ENCODE measurements at places on chromosomes 7 and 10.

DNA sequence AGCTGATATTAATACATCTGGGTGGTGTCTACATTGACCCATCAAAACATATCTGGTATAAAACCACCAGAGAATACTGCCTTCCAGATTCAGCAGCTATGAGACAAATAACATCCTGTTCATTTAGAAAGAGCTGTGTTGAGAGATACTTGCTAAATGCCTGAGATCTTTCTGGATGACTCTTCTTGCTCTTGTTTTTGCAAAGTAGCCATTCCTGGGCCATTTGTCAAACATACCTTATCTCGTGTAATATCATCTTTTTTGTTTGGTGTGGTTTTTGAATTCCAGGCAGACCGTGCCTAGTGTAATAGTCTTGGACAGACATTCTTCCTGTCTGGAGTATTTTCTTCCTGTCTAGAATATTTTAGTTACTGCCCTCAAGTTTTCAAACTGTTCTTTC, 74.7 kb upstream of the PRR15 start:
- DNase-seq: no peak

DNA sequence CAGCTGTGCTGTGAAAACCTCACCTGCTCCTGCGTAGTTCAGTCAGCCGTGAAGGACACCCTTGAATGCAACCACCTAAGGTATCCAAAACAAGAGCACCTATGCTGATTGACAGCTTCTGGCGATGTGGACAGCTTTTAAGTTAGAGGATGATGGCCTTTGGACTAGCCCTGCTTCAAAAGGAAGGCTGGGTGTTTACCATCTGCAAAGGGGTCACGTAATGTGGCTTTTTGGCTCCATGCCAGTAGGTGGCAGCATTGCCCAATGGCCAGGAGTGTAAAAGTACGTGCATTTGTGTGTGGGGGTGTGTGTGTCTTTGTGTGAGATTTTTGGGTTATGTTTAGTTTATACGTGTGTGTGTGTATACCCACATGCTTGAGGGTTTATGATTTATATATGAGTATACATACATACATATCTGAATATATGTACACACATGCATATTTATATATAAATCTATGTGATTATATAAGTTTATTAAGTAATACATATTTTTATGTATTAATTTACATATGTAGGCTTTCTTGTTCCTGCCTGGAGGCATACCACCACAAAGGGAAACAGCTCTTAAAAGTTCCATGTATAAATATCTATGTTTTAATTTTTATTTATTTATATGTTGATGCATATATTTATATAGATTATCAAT, 236.3 kb upstream of the ANKRD30A start:
- peak; percentile 40 for DNase-seq

DNA sequence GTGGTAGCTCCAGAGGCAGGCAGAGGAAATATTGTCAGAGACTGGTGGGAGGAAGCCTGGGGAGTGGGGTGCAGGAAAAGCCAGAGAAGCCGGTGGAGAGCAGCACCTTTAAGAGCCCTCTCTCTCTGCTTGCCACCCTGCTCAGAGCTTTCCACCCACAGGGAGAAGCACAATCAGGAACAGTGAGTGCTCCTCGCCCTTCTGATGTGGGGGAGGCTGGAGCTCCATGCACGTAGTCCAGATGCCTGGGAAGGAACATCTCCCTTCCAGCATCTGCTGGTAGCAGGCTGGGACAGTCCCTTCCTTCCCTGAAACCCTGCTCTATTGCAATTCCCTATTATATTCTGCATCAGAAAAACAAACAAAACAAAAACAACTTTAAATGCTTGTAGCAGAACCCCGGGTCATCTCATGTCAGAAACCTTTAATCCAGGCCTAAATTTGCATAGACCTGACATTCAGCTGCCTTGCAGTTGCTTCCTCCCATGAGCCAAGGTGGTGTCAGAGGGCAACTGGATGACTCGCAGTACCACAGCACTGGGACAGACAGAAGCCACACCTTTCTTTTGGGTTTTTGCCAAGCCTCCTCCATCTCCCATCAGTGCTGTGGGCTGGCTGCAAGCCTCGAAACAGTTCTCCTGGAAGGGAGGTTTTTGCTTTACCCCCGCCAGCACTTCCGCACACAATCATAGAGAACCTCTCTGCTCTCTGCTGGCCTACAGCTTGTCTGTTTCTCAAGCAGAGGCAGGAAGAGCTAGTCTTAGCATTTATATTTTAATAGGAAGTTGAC, 13.1 kb downstream of the AVPI1 start:
- peak; percentile 58 for DNase-seq

GRCh38 chr7:97844036-97844435, 28.2 kb downstream of the ASNS start:
- DNase-seq: no peak

- no peak for DNase-seq
Measured at GRCh38 chr10:50033481-50033880, 34.3 kb upstream of the WASHC2A start.

GRCh38 chr10:31958856-31959255, 30.2 kb upstream of the ARHGAP12 start:
- DNase-seq: no peak

GRCh38 chr7:38463277-38464225, 167.6 kb downstream of the AMPH start:
- DNase-seq: peak; percentile 35

DNA sequence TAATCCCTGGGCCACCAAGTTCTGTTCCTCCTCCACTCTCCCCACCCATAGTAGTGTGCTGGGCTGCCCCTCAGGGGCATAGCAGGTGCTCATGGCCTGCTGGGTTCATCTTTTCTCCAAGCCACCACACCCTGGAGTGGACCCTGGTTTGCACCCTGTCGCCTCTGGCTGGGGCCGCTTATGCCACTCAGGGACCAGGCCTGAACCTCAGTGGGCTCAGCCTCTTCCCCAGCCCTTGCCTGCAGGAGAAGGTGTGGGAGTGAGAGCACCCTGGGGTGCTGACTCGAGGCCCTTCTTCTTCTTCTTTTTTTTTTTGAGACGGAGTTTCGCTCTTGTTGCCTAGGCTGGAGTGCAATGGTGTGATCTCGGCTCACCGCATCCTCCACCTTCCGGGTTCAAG, 10.2 kb downstream of the CLIP2 start:
- DNase-seq: no peak

DNA sequence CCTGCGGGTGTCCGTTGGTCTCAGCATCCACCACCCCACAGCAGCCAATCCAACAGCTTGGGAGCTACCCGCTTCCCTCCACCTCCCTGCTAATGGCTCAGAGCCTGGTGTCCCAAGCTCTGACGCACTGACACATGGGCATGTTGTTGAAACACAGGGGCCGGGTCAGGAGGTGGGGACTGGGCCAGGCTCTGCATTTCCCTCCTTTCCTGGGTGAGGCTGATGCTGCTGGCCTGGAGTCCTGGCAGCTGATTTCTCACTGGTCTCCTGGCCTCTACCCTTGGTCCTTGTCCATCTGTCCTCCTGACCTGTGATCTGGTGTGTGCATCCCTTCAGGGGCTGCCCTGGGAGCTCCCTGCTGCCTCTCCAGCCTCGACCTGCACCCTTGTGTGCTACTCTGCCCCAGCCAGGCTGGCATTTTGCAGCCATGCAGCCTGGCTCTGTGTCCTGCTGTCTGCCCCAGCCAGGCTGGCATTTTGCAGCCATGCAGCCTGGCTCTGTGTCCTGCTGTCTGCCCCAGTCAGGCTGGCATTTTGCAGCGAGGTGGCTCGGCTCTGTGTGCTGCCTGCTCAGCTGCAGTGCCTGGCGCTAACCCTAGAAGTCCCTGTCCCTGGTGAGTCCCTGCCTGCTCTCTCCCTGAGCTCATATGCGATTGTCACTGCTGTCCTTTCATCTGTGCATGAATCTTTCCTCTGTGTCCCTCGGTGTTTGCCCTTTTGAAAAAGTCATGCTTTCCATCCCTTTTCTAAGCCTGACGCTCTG, 14.0 kb downstream of the AMZ1 start:
- no peak for DNase-seq

- no peak for DNase-seq
Measured at GRCh38 chr7:43873300-43873699, 4.0 kb upstream of the MRPS24 start.

DNA sequence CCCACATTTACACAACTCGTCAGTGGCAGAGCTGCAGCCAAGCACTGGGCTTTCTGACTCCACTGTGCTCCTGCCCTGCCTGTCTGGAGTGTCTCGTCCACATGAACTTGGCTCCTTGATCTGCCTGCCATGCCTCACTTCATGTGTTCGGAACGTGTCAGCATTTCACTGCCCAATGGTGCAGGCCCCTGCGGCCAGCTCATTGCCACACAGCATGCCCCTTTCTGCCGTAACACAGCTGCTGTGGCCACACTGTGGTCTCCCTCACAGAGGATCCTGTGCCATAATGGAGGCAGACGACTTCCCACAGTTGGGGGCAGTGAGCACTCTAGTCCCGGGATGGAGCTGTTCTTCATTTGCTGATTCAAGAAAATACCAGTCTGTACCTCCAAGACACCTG, 94.2 kb upstream of the GJD4 start:
- DNase-seq: no peak

GRCh38 chr10:3749600-3749999, 35.4 kb downstream of the KLF6 start:
- peak; percentile 17 for DNase-seq

DNA sequence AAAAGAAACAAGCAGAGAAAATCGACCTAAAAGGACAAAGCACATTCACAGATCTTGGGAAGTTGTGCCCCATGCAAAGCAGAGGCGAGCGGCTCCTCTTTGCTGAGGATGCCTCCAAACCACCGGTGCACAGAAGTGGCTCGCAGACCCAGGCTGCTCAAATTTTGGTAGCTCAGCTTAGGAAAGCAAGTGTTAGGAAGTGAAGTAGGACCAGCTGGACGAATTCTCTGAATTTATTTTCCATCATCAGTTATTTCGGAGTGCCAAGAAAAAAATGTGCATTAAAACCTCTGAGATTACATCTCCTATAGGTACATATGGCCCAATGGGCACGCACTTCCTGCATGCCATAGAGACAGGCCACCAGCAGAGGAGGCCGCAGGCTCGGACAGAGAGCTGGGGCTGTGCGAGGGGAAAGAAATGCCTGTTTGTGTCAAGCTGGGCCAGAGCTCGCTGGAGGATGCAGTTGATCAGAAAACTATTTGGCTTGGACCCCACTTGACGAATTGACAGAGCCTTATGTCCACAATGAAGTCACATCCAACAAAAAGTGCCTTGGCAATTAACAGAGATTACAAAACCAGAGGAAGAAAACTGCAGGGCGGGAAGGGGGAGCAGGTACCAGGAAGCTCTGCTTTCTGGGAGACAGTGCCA, 122.3 kb upstream of the LYZL2 start:
- DNase-seq: peak; percentile 64

DNA sequence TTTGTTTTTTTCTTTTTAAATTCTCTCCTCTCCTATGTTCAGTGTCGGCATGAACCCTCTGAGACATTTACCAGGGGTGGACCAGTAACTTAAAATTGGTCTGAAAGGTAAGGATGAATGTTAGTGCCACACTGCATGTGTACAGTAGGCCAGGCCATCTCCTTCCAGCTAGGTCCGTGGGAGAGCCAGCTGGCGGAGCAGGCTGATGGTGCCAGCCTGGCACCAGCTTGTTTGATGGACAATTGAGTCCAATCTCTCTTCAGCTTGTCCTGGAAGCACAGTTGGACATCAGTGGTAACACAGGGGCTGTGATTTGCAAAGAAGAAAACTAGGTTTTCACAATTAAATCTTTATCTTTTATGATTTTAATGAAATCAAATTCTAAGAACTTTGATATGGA, 136.5 kb downstream of the CNNM2 start:
- no peak for DNase-seq

DNA sequence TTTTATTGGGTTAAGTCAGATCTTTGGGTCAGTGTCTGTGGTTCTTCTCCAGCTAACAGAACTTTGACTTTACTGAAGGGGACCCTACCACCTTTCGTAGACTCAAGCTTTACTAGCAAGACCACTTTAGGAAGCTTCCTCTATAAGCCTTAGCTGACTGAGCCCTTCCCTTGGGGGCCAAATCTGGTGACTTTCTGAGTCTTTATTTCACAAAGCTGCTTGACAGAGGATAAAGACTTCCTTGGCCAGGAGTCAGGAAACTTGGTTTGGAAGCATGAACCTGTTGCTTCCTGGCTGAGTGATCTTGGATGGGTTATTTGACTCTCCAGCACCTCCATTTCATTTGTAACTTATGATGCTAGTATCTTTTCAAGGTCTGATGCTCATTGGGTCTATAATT, 466.7 kb downstream of the TYW1 start:
- DNase-seq: no peak

GRCh38 chr10:83945982-83946718, 193.2 kb upstream of the GHITM start:
- no peak for DNase-seq

DNA sequence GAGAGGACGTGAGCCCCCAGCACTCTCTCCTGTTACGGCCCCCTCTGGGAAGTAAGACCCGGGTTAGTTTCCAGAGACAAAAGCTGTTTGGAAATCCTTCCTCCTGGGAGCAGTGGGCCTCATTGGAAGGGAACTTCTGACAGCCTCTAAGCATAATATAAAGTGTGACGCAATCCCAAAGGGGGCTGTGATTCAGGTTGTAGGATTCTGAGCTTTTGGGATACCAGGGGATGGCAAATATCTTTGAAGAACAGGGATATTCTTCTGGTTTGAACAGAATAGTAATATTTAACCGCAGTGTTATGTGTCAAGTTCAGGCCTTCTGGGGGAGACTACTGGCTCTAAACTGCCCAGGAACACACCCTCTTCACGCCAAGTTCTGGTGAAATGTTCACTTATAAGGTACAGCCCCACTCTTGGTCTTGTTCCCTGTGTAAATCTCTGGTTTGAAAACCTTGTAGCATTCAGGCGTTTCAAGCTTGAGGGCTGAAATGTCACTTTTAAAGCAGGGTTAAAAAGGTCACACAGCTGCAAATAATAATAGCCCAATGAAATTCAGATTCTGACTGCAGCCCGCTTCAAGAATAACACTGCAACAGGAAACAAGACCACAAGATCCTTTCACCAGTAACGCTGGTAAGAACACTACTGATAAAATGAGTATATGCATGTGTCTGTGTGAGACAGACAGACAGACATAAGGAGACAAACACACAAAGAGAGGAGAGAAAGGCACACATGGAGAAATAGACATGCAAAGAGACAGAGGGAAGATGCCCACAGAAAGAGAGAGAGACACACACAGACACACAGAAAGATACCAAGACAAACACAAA, 69.0 kb downstream of the CREB5 start:
- DNase-seq: peak; percentile 67

- no peak for DNase-seq
Measured at GRCh38 chr7:1848911-1849311, 178.8 kb downstream of the ELFN1 start.

- no peak for DNase-seq
Measured at GRCh38 chr10:132420469-132420980, 23.5 kb downstream of the PWWP2B start.

- DNase-seq: no peak
Measured at GRCh38 chr10:62528441-62528840, 154.3 kb downstream of the ZNF365 start.

DNA sequence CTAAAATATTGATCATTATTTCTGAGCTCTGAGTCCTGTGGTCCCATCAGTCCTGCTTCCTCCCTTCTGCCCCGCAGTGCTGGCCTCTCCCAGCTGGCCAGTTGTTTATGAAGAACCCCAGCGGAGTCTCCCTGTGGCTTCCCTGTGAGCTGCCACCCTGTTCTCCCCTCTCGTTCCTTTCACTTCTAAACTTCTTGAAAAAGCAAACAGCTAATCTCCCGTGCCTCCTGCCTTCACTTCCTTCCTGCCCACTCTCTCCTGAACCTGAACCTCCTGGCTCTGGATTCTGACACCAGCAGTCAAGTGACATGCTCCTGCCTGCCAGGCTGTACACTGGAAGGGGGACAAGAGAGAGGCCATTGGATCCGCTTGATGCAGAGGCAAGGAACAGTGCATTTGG, 63.7 kb upstream of the ZPBP start:
- no peak for DNase-seq
